ENCODE measurements at places on chromosomes 12 and 14.

DNA sequence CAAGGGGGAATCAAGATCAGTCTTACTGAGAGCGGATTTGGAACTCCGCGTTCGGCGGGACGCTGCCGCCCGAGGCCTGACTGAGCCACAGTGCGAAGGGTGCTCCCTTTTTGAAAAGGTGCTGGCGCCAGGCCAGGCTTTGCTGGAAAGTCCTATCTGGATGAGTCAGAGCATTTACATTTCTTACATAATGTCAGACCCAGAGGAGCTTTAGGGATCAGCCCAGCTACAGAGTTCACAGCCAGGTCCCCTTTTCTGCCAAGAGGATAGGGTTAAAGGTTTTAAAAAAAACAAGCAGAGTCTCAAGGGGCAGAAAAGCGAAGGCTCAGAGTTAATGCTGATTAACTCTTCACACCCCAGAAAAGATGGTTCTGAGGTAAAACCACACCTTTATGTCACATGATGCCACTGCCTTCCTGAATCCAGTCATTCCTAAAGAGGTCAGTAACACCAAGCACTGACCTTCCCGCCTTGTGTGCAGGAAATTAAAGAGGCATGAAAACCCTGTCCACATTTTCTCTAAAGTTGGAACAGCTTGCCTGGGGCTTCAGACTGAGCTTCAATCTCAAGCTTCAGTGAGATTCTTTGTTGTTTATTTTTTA is 11.7 kb upstream of the FBXL14 start:
- DNase-seq: peak; percentile 63

GRCh38 chr12:64273527-64274403 is 51.7 kb upstream of the KICS2 start:
- DNase-seq: no peak

- no peak for DNase-seq
Measured at GRCh38 chr14:69960296-69960695, 81.1 kb downstream of the SMOC1 start.

- DNase-seq: no peak
Measured at GRCh38 chr14:81450100-81450531, 50.0 kb upstream of the STON2 start.

GRCh38 chr14:38391334-38391733 is 135.4 kb upstream of the CLEC14A start:
- DNase-seq: no peak

DNA sequence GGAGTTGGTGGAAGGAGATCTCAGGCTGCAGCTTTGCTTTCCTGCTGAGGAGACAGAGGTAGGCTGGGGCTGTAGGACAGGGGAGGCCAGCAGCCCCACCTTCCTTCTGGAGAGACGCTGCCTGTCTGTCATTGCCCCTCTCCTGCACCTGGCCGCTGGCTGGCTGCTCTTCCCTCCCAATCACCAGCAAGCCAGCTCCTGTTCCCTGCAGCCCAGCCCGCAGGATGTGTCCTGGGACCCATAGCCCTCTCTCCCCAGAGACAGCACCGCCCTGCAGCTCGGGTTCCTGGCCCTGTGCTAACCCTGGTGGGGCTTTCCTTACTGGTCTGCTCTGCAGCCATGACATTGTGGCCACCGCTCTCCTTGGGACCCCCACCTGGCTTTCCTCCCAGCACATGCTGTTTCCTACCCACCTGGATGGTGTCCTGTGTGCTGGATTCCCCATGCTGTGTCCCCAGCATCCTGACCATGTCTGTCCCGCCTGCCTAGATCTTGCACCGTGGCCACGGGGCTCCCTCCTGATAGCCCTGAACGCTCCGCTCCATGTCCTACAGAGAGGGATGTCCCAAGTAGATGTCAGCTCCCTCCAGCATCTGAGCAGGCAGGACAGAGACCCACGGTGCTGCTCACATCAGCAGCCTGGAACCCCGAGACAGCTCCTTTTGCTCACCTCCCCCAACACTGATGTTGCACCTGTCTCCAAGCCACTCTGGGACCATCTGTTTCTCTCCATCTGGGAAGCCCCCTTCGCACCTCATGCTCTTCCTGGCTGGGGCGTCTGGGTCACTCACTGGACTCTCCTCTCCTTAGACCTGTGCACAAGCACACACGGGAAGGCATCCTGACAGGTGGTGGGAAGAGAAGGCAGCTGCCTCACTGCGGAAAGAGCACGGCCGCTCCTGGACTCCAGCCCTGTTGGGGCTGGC is 1.1 kb upstream of the MTA1 start:
- DNase-seq: no peak

GRCh38 chr12:51540996-51541395 is 50.0 kb upstream of the SCN8A start:
- no peak for DNase-seq

- no peak for DNase-seq
Measured at GRCh38 chr14:103736546-103737431, 21.2 kb downstream of the ZFYVE21 start.

DNA sequence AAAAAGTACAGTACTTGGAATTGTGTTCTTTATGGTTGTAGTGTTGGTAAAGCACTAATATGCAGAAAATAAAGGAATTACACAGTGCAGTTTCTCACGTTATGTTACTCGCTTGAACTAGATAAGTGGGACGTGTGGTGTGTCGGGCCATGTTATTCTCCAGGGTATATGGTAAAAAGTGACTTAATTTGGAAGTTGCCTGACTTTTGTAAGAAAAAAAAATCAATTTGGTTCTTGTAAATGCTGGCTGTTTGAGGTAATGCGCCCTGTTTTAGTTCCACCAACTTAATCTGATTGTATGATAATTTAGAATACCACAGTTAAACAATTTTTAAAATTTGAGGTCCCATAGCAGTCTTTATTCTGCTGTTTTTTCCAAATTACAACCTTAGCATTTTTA is 4.1 kb downstream of the ARF6 start:
- no peak for DNase-seq

- no peak for DNase-seq
Measured at GRCh38 chr12:68306564-68306963, 25.6 kb downstream of the MDM1 start.

DNA sequence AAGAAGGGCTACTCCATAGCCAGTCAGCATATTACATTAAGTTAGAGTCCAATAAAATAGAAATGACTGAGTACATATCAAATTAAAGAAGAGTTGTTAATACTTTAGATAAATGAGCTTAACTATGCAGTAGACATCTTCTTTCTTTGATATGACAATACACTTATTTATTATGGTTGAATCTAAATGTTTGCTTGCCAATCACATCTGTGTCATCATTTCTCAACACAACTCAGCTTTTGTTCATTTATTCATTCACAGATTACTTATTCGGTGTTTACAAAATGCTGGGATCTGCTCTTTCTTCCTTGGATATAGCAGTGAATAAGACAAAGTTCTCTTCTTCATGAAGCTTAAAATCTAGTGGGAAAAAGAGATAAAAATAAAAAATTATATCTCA is 614.6 kb upstream of the ATP2B1 start:
- no peak for DNase-seq

- peak; percentile 75 for DNase-seq
Measured at GRCh38 chr12:56338308-56339157, at the start of gene IL23A. TSS of gene IL23A (plus strand) at chr12:56338884. CDS start at chr12:56339045, 161 bp downstream.

GRCh38 chr12:111390910-111391309 is 14.8 kb upstream of the SH2B3 start:
- no peak for DNase-seq

DNA sequence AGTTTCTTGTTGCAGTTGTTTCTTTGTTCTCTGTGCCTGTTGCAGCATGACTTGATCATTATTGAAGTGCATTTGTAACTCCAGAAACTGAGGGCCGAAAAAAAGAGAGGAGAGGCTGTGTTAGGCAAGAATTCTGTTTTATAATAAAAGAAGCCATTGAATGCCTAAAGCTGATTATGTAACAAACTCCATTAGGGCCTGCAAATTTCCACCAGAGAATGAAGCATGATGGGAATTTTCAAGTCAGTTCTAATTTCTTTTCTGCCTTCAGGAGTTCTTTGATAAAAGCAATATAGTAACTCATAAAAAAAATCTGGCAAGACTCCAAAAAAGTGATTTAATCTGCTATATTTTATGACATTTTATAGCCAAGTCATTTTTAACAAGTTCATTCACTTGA is 156.7 kb upstream of the RASSF8 start:
- no peak for DNase-seq

DNA sequence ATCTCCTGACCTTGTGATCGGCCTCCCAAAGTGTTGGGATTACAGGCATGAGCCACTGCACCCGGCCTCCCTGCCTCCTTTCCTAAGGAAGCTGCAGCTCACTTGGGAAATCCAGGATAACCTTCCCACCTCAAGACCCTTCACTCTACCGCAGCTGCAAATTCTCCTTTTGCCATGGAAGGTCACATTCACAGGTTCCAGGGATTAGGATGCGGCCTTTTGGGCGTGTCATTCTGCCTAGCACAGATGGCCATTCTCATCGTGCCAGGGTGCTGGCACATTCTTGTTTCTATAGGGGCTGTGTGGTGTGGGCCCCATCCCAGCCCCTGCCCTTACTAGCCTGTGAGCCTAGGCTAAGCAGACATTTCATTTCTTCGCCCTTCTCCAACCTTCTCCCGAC is 219.9 kb downstream of the CHST11 start:
- no peak for DNase-seq

DNA sequence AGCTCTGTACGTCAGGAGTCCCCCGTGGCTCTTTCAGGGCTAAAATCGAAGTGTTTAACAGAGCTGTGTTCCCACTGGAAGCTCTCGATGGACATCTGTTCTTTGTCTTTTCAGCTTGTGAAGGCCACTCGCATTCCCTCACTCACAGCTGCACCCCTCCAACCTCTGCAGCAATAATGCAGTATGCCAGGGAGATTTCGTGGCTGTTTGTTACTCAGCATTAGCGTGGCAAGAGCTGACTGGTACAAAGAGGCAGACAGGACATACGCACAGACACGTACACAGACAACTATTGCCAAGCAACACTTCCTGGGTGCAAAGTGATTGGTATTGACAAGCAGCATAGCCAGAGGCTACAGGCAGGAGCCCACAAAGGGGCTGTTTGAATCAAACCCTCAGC is 11.8 kb upstream of the FBXO21 start:
- DNase-seq: no peak

GRCh38 chr14:104869669-104870367 is 4.8 kb downstream of the CEP170B start:
- DNase-seq: no peak

GRCh38 chr12:68479896-68480291 is 130.8 kb upstream of the RAP1B start:
- DNase-seq: no peak

GRCh38 chr12:11830307-11830801 is 180.9 kb downstream of the ETV6 start:
- no peak for DNase-seq

- no peak for DNase-seq
Measured at GRCh38 chr12:107435520-107435919, 250.1 kb upstream of the PWP1 start.

DNA sequence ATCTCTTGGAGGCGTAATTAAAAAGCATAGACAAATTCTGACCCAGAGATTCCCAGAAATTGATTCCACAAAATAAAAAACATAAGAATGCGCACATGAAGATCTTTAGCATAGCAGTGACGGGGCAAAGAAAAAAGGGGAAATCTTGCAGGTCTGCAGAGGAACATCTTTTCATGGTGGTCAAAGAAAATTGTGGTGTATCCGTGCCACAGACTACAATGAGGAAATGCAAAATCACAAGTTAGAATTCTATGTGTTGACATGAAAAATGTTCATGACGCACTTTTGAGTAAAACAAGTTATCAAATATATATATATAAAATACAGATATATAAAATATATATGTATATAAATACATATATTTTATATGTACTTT is 101.6 kb downstream of the RIMBP2 start:
- DNase-seq: no peak

GRCh38 chr12:122204167-122205052 is 901 bp downstream of the B3GNT4 start:
- DNase-seq: no peak

DNA sequence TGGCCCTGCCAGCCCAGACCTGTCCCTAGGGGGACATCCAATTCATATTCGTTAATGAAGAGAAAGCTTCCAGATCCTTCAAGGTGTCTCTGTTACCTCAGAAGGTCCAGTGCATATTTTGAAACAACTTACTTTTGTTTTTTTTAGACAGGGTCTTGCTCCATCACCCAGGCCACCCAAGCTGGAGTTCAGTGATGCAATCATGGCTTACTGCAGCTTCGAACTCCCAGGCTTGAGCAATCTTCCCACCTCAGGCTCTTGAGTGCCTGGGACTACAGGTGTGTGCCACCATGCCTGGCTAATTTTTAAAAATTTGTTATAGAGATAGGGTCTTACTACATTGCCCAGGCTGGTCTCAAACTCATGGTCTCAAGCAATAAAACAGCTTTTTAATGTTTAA is 48.4 kb downstream of the B4GALNT3 start:
- no peak for DNase-seq

Measured in stimulated activated CD4-positive, alpha-beta T cell treated with anti-CD3 and anti-CD28 coated beads, Interleukin-2, amount 100 ng/mL, for 48 hours (primary cell).